ENCODE measurements at places on chromosomes 1 and 21. TPM values are rescaled to one million over a fixed set of nuclear protein-coding genes. Genes with fewer than 3 reads are reported as not detected.

The MAP3K21 gene
- 12.0 TPM for total RNA-seq

The CIART gene
- 0.39 TPM for total RNA-seq

The RHBG gene
- total RNA-seq, result not detected

The RNF2 gene
- 21.4 TPM for total RNA-seq

The GPR153 gene
- 1.0 TPM for total RNA-seq

The OR2T2 gene
- not detected for total RNA-seq

The DCST1 gene
- not detected for total RNA-seq

The CDA gene
- total RNA-seq, result 32.1 TPM

The MFAP2 gene
- total RNA-seq, result 0.34 TPM

The CROCC gene
- total RNA-seq, result 6.4 TPM

The MYBPH gene
- total RNA-seq, result not detected

The FMO1 gene
- not detected for total RNA-seq

The SORT1 gene
- 3.4 TPM for total RNA-seq

The FAM151A gene
- not detected for total RNA-seq

The PGBD5 gene
- 0.82 TPM for total RNA-seq

The HSPA6 gene
- 1.4 TPM for total RNA-seq

The TEKT2 gene
- not detected for total RNA-seq

The ATP6V0B gene
- total RNA-seq, result 151 TPM

The SPATA6 gene
- 2.2 TPM for total RNA-seq

The TFAP2E gene
- 0.56 TPM for total RNA-seq

The RGS4 gene
- total RNA-seq, result not detected

The AKR7A3 gene
- total RNA-seq, result 0.16 TPM

The IL12RB2 gene
- total RNA-seq, result not detected

The TNFRSF4 gene
- total RNA-seq, result 0.13 TPM

The AADACL4 gene
- not detected for total RNA-seq

The FAM110D gene
- 0.01 TPM for total RNA-seq

The OVAAL gene
- not detected for total RNA-seq
